ENCODE measurements at places on chromosomes 3 and 15. TPM values are rescaled to one million over a fixed set of nuclear protein-coding genes. Genes with fewer than 3 reads are reported as not detected.

Gene GABRR3
- polyA plus RNA-seq: not detected

Gene LAMB2
- polyA plus RNA-seq: not detected

Gene C3orf70
- 0.10 TPM for polyA plus RNA-seq

Gene CCDC13
- 1.1 TPM for polyA plus RNA-seq

Gene FILIP1L
- polyA plus RNA-seq: 1.1 TPM

Gene SLC28A1
- not detected for polyA plus RNA-seq

Gene CMTM8
- 0.25 TPM for polyA plus RNA-seq

Gene ST8SIA2
- polyA plus RNA-seq: not detected

Gene EPHA3
- polyA plus RNA-seq: not detected

Gene SH3GL3
- not detected for polyA plus RNA-seq

Gene RASGRP1
- 32.6 TPM for polyA plus RNA-seq

Gene SUSD5
- polyA plus RNA-seq: not detected

Gene POC1A
- polyA plus RNA-seq: 1.2 TPM

Gene DGKG
- polyA plus RNA-seq: 2.5 TPM

Data from IgD-negative memory B cell (primary cell).